T-helper 17 cell (primary cell): ENCODE measurements at places on chromosomes 4 and X.

- no peak for DNase-seq
These were observed 40.5 kb upstream of the CDKN2AIP start for GRCh38 chr4:183403961-183404360.

GRCh38 chr4:77600521-77601451 lies 4.8 kb upstream of the CXCL13 start:
- no peak for DNase-seq

DNA sequence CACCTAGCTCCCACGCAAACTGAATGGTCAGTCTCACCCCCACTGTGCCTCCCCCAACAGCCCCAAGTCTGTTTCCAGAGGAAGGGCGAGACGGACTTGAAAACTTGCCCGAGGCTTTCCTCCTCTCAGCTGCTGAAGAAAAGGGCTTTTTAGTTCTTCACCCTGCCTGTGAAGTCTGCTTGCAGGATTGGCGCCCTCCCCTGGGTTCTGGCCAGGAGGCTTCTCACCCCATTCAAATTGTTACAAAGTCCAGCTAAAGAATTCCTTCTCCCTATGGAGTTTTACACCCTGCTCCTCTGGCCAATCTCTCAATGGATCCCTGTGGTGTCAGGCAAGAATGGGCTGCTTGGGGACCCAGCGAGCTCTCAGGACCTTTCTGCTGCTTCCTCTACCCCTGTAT lies 241.0 kb downstream of the AFF2 start:
- DNase-seq = no peak

GRCh38 chrX:38293741-38294140 lies 33.6 kb downstream of the RPGR start:
- no peak for DNase-seq

GRCh38 chr4:76987685-76988084 lies 38.1 kb downstream of the SEPTIN11 start:
- no peak for DNase-seq

GRCh38 chr4:146329050-146329716 lies 114.8 kb downstream of the REELD1 start:
- no peak for DNase-seq

DNA sequence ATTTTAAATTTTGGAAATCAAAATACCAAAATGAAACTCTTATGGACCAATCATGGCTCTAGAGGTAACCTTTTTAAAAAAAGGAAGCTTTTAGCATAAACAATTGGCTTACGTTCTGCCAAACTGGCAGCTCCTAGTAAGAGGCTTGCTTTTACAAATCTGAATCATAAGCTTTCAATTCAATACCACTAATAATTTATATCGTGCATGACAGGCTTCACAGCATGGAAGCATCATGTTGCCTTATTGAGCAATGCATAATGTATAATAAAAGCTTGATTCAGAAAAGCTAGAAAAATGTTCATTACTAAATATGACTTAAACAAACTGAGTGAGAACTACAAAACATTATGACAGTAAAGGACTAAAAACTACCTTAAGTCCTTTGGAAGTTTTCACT lies 280.9 kb downstream of the IQCM start:
- DNase-seq = no peak

GRCh38 chrX:97766501-97767095 lies 882.9 kb downstream of the RPA4 start:
- DNase-seq = no peak

DNA sequence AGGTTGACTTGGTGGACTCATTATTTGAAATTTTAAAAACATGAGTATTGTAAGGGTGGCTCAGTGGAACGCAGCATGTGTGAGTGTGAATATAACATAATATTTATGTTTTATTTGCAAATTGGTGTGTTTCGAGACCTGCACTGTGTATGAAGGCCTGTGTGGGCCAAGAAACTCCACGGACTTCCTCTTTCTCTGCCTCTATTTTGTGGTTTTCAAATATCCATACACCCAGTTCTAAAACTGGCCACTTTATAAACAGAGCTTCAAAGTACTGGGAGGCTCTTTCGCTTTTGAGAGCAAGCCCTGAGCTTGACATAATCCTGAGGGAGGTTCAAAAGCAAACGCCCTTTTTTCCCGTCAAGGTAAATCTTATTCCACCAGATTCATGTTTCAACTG lies 187.7 kb downstream of the GPAT3 start:
- DNase-seq = no peak

GRCh38 chrX:3815896-3816664 lies 102.6 kb upstream of the PRKX start:
- DNase-seq = peak; percentile 10

- no peak for DNase-seq
These were observed 230.8 kb downstream of the SHOX start for GRCh38 chrX:861340-861890.

GRCh38 chr4:77393996-77394395 lies 211.6 kb upstream of the CXCL13 start:
- DNase-seq = no peak

- DNase-seq = no peak
These were observed 16.6 kb downstream of the DCK start for GRCh38 chr4:71009890-71010588.
